ENCODE measurements at places on chromosomes 7 and 10.

GRCh38 chr10:60277656-60278055 lies 112.0 kb downstream of the ANK3 start:
- DNase-seq: no peak

DNA sequence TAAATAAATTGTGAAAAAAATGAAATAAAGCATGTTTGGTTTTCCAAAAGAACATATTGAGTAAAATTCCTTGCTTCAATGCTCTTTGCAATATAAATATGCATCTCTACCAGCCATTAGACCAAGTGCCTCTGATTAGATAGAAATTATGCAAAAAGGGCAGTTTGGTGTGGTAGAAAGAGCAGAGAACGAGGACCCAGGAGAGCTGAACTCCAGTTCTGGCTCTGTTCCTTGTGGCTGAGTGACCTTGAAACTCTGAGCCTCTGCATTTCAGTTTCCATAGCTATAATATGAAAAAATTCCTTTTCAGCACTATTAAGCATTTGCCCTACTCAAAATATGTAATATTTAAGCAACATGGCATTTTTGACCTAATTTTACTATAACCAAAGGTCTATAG lies 36.5 kb downstream of the COL1A2 start:
- DNase-seq: no peak

- no peak for DNase-seq
These were observed 18.4 kb downstream of the PPIA start for GRCh38 chr7:44814919-44815318.

- no peak for DNase-seq
These were observed 115.8 kb downstream of the FZD1 start for GRCh38 chr7:91379991-91380390.

DNA sequence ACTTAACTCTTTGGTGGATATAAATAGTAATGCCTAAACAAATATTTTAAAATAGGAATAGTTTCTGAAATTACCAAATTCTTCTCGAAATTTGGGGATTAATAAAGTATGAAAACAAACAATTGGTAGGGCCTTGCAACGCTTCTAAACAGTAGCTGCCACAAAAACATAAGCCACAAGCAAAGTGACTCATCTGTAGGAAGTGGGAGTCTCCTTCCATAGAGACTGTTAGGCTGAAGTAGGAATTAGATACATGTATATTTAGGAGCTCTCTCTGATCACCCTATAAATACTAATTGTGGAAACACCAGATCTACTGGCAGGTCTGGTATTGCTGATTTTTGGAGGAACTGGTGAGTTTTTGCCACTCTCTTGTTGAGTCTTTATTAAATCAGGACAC lies 5.7 kb upstream of the LMOD2 start:
- DNase-seq: no peak

DNA sequence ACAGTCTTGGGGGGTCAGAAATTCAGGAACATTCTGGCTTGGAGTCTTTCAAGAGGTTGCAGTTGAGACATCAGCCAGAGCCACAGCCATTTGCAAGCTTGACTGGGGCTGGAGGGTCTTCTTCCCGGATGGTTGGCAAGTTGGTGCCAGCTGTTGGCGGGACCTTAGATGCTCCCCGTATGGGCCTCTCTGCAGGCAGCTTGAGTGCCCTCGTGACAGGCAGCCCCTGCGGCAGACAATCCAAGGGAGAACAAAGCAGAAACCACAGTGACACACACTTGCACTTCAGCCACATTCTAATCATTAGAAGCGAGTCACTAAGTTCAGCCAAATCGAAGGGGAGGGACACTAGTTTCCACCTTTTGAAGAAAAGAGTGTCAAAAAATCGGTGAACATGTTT lies 59.4 kb upstream of the MXI1 start:
- DNase-seq: no peak

- DNase-seq: no peak
These were observed 67.7 kb upstream of the CC2D2B start for GRCh38 chr10:95840121-95840520.

DNA sequence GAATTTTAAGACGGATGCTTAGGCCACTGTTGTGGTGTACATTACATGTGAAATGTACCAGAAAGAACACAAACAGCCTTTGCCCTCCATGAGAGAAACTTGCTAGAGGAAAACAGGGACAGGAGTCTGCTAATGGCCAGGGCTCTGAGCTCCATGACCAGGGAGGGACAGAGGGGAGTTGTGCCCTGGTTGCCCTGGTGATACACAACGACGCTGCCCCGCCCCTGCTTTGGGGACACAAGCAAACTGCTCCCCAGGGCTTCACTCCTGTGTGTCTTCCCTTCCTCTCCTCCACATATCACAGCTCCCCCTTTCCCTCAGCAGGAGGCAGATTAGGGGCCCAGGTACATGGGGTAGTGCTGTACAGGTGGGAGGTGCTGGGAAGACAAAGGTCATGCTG lies 36.2 kb downstream of the AMPH start:
- DNase-seq: no peak

GRCh38 chr7:142355328-142355727 lies 97.5 kb upstream of the PRSS58 start:
- DNase-seq: no peak

GRCh38 chr10:83934062-83934461 lies 205.2 kb upstream of the GHITM start:
- no peak for DNase-seq

DNA sequence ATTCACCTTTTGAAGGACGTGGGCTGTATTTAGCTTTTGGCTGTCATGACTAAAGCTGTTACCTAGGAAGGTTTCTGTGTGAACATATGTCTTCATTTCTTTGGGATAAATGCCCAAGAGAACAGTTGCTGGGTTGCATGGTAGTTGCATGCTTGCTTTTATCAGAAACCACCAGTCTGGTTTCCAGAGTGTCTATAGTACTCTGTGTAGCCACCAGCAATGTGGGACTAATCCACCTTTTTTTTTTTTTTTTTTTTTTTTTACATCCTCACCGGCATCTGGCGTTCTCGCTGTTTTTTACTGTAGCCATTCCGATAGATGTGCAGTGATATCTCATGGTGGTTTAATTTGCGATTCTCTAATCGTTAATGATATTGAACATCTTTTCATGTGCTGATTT lies 297.8 kb downstream of the SDK1 start:
- DNase-seq: no peak

GRCh38 chr10:43795639-43796038 lies 147.0 kb upstream of the ZNF32 start:
- no peak for DNase-seq

DNA sequence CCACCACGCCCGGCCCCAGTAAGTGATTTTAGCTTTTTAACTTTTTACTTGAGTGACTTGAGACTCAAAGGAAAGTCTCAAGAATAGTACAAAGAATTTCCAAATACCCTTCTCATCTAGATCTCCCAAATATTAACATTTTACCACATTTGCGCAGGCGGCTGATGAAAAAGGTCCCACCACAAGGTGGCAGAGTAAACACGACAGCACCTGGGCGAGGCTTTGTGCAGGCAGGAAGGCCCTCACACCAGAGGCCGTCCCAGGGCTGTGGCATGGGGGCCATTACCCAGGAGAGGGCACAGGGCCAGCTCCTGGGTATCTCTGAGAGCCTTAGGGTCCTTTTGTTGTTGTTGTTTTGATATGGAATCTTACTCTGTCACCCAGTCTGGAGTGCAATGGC lies 50.0 kb upstream of the WIPI2 start:
- no peak for DNase-seq

- DNase-seq: no peak
These were observed 1.8 kb upstream of the CAMK2G start for GRCh38 chr10:73876157-73876556.

DNA sequence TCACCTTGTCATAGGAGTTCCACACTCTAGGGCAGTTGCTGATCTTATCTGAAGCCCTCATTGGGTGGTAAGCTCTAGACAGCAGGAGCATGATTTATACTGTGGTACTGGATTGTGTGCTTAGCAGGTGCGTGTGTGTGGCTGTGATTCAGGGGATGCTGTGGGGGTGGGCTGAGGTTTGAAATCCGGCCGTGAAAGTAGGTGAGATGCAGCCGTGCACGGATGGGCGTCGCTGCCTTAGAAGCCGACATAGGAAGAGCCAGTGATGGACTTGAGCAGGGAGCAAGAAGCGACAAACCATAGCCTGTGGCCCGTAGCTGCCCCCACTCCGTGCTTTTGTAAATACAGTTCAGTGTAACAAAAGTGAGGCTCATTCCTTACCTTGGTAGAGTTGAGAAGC lies 38.2 kb downstream of the PROSER2 start:
- DNase-seq: no peak

GRCh38 chr7:51634538-51634937 lies 317.9 kb upstream of the COBL start:
- no peak for DNase-seq

DNA sequence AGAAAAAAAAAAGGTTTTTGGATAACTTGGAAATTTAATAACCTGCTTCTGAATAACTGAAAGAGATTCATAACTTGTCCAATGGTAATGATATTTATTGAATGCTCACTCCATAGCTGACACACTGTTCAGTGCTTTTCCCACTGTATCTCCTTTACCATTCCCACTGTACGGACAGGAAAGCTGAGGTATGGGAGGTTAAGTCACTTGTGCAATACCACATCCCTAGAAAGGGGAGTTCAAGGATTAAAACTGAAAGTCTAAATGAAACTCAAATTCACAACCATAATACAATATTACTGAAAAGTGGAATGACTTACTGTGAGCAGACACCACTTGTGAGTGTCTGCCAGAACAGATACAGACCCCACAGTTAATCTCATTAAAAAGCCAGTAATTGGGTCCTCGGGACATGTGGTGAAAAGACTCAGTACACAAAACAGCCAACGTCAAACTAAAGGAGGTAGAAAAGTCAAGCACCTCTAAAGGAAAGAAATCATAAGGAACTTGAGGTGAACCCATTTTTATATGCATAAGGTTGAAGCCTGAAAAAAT lies 13.8 kb upstream of the RHOBTB1 start:
- DNase-seq: no peak
